ENCODE measurements at places on chromosomes 11 and 22.

- DNase-seq = no peak
These were observed 922 bp downstream of the CRACR2B start for GRCh38 chr11:828506-829175.

DNA sequence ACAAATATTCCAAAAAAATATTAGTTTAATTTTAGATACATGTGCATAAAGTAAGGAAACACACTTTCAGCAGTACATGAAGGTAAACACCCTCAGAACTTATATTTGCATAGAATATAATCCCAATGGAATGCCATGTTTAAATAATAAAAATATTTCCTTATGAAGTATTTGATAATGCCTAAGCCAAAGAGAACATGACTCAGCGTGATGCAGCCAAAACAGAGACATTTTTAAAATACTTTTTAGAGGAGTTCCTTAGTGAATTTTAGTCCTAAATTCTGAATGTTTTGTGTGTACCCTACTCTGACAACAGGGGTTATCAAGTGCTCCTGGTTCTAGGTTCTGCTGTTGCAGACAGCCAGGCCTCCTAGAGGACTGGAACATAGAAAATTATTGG, 39.1 kb upstream of the POU2AF2 start:
- DNase-seq = no peak

DNA sequence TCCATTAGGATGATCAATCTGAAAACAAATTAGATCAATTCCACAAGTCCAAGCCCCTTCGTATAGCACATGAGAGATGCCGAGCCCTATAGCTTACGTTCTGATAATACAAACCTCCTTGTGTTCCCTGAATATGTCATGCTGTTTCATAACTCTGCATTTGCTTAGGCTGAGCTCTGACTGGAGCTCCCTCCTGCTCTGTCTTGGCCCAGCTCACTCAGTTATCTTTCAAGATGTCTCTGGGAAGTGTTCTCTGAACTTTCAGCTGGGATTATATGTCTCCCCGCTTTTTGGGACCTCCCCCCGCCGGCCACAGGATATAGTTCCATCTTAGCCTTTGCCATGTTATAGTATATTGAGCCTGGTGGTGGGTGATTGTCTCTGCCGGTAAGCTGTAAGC, 44.0 kb downstream of the FDX1 start:
- DNase-seq = no peak

GRCh38 chr11:26741036-26741435, 19.2 kb upstream of the SLC5A12 start:
- DNase-seq = no peak

DNA sequence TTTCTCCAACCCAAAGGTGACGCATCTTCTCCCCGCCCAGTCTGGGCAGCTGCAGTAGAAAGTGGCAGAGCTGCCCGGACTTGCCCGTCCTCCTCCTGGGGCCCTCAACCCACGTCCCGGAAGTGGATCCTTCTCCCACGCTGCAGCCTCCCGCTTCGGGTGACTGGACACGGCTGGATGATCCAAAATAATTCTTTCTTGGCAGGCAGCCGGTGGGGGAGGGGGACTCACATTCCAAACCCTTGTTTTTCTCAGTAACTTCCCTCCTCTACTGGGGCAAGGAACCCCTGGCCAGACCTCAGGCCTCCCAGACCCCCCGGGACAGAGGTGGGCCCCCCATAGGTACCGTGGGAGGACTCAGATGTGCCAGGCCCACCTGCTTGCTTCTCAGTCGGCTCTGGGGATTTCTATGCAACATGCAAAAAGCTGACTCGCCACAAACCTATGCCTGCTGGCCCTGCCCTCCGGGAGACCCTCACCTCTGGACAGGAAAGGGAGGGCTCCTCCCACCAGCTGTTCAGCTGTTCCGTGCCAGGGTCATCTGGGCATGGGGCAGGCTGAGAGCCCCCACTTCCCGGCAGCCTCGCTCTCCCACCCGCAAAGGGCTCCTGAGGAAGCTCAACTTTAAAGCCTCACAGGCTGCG, 1.4 kb downstream of the PLXNB2 start:
- peak; percentile 84 for DNase-seq

GRCh38 chr11:69702239-69702691, 1.6 kb downstream of the FGF19 start:
- DNase-seq = no peak

DNA sequence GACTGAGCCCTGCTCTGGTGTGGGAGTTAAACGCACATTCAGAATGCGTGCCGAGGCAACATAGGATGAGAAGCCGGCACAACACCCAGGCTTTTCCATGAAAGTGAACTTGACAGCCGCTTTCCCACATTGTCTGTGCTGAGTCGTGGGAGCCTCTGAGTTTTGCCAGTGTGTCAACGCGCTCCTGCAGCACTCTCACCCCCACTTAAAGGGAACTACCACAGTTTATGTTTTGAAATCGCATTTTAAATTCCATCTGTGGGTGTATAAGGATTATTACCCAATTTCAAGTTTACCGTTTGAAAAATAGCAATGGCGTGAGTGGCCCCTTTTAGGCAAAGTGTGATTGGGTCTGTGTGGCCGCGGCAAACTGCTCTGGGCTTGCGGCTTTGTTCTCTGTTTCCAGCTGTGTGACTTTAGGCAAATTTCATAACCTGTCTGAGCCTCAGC, 81.5 kb downstream of the FBLN1 start:
- DNase-seq = no peak

DNA sequence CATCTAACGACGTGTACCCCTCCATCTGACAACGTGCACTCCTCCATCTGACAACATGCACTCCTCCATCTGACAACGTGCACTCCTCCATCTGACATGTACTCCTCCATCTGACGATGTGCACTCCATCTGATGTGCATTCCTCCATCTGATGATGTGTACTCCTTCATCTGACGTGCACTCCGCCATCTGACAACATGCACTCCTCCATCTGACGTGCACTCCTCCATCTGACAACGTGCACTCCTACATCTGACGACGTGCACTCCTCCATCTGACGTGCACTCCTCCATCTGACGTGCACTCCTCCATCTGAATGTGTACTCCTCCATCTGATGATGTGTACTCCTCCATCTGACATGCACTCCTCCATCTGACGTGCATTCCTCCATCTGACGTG, 8.0 kb upstream of the IL17REL start:
- DNase-seq = no peak

DNA sequence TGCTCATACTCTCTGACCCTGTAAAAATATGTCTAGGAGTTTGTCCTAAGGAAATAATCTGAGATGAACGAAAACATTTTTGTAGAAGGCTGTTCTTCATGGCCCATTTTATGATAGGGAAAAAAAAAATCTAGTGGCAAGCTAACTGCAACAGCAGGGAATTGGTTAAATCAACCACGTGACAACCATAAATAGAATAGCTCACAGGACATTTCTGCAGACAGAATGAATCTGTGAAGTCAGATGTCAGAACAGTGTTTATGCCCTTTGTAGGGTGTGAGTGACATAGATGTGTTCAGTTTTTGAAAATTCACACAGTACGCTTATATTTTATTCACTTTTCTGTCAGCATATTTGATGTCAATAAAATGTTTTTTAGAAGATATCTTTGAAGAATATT, 16.1 kb downstream of the ARHGAP1 start:
- no peak for DNase-seq

GRCh38 chr11:66476173-66476840, 3.9 kb upstream of the DPP3 start:
- DNase-seq = no peak

DNA sequence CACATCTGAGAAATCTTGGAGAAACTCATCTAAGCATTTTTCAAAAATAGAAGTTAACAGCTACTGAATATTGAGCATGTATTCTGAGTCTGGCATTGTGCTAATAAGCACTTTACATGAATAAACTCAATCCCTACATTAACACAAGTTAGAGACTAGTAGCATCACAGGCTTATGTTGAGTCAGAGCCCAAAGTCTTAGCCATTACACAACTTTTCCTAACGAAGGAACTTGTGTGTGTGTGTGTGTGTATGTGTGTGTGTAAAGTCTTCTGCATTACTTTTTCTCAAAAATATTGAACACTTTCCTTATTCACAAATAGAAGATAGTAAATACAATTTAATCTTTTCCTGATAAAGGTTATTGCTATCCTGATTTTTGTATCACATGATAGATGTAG, 8.7 kb upstream of the CLPB start:
- no peak for DNase-seq

DNA sequence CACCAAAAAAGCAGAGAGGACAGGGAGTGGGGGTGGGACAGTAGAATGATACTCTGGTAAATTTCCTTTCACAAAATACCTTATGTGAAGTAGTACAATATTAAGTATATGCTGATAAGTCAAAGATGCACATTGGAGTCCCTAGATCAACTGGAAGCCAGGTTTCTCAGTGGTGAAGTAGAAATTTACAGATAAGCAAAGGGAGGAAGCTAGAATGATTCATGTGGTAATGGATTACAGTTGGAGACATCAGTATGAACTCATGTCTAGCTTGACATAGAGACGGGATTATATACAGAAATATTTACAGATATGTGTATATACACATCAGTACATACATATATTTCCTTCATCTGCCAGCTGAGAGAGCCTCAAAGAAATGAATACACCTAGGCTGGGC, 21.5 kb downstream of the PLEKHB1 start:
- no peak for DNase-seq

GRCh38 chr22:19892257-19892879, 37.7 kb upstream of the GNB1L start:
- DNase-seq = no peak

DNA sequence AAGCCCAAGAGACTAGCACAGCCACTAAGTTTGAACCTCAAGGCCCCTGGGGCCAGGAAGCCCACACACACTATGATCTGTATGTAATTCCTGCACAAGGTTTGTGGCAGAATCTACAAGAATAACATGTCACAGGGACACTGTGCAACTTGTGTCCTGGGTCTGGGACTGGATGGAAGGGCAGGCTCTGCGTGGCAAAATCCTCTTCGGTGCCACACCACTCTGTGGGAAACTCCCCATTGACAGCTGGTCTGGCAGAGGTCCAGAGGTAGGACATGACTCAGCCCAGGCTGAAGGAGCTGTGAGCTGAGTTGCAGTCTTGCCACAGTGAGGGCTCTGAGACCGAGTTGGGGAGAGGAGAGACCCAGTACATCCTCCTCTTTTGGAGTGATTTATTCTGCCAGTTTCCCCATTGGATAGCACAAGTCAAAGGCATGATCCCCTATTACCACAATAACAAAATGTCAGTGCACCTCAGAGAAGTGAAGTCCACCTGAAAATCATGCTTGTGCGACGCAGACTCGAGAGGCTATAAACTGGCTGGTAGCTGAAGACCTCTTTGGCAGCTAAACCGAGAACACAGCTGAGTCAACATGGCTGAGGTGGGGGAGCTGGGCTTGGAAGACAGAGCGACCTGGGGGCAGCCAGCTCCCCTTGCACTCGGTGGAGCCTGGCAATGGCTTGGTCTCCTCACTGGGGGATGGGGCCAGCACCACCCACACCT, 23.3 kb upstream of the SERPIND1 start:
- DNase-seq = peak; percentile 51

GRCh38 chr22:47797342-47797945, 1035.0 kb downstream of the TBC1D22A start:
- DNase-seq = no peak

DNA sequence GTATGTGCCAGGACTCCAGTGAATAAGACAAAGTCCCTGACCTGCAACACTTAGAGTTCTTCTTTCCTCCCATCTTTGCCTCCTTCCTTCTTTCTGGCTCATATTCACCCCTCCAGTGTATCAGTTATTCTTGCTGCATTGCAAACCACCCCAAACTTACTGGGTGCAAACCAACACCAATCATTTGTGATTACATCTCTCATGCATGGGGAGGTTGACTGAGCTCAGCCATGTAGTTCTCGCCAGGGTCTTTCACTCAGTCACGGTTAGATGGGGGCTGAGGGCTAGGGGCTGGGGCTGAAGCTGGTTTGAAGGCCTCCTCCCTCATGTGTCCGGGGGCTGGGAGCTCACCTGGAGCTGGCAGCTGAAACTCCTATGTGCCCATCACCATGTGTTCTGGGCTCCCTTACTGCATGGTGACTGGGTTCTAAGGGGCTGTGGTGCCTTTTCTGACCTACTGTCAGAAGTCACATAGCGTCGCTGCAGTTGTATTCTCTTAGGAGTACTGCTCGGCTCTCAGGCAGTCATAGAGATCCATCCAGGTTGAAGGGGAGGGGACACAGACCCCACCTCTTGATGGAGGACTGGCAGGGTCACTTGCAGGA, 35.0 kb upstream of the CACNG2 start:
- DNase-seq = no peak

GRCh38 chr22:38201711-38202436, at the start of gene MAFF:
Gene MAFF (plus strand): TSS chr22:38201994. CDS start chr22:38213854, 11,860 bp downstream.
- peak; percentile 98 for DNase-seq

DNA sequence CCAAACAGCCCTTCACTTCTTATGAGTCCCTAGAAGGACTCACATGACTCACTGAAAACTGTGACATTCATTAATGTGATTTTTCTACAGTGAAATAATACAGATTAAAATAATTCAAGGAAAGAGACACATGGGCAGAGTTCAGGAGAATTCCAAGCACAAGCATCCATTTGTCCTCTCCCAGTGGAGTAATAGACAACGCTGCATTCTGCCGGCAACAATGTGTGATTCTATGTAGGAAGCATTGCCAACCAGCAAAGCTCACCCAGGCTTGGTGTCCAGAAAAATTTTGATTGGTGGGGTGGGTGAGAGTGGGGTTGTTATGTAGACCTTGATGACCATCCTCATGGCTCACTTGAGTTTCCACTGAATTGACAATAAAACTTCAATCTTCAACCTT, 123.9 kb downstream of the VPREB1 start:
- DNase-seq = no peak

DNA sequence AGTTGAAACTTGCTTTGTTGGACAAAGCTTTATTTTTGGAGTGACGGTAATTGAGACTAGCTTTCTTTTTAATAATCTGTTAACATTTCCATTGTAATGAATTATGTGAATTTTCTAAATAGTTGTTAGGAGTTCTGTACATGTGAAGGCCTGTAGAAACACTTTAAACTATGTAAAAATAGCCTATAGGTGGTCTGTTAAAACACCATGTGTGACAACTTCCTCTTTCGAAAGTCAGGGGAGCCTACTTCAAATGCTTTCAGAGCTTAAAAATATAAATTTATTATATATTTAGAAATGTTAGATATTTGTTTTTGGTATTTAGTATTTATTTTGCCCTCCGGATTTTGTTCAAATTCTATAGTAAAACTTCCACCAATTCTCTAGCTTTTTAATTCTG, 28.7 kb downstream of the DDIAS start:
- no peak for DNase-seq

GRCh38 chr11:126592496-126593410, 237.3 kb downstream of the ST3GAL4 start:
- DNase-seq = no peak

- DNase-seq = no peak
These were observed 406.2 kb upstream of the CADM1 start for GRCh38 chr11:115910379-115910778.

GRCh38 chr22:20131597-20131858, at the start of gene ZDHHC8:
Gene ZDHHC8 (plus strand): TSS chr22:20131804. CDS start chr22:20131948, 144 bp downstream.
- DNase-seq = no peak

DNA sequence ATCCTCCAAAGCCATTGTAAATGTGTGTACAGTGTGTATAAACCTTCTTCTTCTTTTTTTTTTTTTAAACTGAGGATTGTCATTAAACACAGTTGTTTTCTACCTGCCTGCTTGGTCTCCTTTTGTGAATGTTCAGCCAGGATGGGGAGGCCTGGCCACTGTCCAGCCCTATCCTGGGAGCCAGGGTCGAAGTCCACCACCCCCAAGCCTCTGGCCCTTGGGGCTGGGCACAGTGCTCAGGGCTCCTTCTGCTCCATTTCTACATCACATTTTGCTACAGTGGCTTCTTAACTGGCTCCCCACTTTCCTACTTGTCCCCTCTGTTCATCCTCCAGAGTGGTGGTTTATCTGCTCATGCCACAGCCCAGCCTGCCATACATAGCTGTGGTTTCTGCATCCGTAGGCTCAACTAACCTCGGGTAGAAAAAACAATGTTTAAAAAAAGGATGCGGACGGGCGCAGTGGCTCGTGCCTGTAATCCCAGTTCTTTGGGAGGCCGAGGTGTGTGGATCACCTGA, 2.5 kb upstream of the SMARCB1 start:
- DNase-seq = peak; percentile 66
